ENCODE measurements at places on chromosomes 7 and 10.

GRCh38 chr7:87831097-87831496, 45.1 kb downstream of the SLC25A40 start:
- DNase-seq, result no peak

- DNase-seq, result no peak
Measured at GRCh38 chr10:32891261-32891660, 66.8 kb downstream of the ITGB1 start.

DNA sequence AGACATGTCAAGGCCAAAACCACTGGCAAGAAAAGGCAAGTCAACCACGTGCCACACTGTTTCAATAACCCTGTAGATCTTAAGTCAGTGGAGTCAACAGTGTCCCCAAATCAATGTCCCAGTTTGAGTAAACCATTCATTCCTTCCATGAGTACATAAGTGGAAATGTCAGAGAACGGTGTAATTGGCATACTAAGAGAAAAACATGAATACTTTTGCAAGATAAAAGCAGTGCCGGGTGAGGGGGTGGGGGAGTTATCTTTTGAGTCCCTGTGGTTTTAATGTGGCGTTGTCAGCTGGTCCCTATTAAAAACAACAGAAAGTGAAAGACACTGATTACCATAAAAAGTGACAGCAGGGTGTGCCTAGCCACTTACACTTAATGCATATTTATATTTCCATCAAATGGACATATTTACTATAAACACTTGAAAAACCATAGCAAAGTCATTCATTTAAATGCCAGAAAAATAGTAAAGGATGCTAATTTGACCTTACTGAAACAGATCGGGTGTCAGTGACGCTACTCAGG, 37.8 kb downstream of the RSU1 start:
- no peak for DNase-seq

DNA sequence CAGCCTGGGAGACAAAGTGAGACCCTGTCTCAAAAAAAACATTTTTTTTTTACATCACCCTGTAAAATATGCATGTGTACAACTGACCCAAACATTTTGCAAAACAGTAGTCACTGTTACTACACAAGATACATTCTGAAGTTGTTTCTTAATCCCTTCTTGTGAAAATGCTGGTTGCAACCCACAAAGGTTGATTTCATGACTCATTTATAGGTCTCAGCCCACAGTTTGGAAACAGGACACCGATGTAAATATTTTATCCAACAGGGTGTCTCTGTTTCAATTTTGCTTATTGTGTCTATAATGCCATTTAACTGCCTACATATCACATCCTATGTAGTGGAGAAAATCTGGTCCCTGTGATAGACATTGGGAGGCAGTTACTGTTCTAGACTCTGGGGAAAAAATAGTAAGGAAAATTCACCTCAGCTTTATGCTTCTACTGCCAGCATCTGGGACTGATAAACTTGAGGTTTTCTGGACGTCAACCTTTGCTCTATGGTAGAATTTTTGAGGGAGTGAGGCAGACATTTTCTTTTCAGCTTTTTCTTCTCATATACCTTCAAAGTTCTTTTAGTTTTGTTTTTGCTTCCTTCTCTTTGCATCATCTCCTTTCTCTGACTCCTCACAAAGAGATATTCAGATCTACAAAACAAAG, 1.6 kb upstream of the RAB19 start:
- peak; percentile 26 for DNase-seq

- DNase-seq, result no peak
Measured at GRCh38 chr7:93015779-93016481, 101.8 kb downstream of the SAMD9 start.

GRCh38 chr7:133564484-133564883, 311.6 kb downstream of the EXOC4 start:
- no peak for DNase-seq

DNA sequence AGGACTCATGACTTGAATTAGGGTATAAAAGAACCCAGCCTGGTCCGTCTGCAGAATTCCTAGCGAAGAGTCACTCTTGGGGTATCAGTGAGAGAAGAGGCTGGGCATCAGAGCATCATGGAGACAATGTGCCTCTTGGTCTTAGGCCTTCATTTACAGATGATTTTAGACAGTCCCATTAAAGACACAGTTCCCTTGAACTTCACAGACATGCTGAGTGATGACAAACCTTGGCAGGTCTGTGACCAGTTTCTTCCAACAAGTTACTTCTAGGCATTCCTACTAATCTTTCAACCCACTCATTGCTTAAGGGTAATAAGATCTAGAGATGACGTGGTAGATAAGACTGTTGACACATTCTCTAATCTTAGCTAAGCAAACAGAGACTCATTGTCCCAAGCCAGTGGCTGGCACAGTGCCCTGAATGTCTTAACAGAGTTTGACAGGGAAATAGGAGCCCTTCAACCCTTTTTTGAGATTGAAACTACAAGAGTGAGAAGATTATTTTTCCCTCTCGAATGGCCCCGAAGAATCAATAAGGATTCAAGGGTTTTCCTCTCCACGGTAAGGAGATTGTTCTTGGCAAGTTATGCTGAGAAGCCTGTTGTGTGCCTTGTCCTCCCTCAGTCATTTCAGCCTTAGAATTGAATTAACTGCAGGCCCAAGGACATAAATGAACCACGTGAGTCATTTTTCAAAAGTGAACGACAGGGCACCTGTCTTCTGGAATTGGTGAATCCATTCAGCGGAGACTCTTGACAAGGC, 281.1 kb downstream of the CCDC3 start:
- DNase-seq, result peak; percentile 99

GRCh38 chr7:98698976-98699375, 81.9 kb downstream of the NPTX2 start:
- no peak for DNase-seq

- no peak for DNase-seq
Measured at GRCh38 chr10:101301111-101301731, 52.7 kb upstream of the BTRC start.

- DNase-seq, result no peak
Measured at GRCh38 chr7:34073676-34074075, 168.3 kb downstream of the BMPER start.

DNA sequence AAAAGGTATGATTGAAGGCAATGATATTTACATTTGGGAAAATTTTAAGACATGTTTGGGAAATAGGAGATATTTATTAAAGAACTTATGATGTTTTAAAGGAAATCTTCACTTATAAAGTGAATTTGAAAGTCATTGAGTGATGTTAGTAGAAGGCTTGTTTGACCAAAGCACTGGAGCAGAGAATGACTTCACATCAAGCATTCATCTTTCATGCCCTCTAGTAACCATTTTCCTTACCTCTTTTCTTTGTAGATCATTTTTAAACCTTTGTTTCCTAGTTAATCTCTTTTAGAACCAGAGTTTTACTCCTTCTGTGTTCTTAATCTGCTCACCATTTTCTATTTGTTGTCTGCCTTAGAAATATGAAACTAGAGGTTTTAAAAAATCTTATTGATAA, 111.3 kb upstream of the FOXP2 start:
- no peak for DNase-seq

DNA sequence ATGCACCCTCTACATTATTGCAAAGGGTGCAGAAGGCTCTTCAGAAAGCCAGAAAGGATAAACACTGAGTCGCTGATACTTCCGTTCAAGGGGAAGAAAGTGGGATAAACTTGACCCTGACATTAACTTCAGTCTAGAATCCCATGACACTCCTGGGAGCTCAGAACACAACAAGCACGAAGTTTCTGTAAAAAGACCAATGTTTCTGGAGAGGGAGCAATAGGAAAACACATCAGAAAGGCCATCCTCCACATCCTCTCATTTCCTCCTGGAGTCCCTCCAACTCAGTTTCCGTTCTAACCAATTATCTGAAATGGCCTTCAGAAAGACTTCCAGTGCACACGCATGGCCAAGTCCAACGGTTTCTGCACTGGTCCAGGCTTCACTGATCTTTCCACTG, 113.5 kb downstream of the SORBS1 start:
- no peak for DNase-seq

Data from retinal pigment epithelial cell (primary cell).